ENCODE measurements at places on chromosomes 4 and X.

GRCh38 chr4:176753049-176753448 lies 39.7 kb downstream of the VEGFC start:
- no peak for DNase-seq

DNA sequence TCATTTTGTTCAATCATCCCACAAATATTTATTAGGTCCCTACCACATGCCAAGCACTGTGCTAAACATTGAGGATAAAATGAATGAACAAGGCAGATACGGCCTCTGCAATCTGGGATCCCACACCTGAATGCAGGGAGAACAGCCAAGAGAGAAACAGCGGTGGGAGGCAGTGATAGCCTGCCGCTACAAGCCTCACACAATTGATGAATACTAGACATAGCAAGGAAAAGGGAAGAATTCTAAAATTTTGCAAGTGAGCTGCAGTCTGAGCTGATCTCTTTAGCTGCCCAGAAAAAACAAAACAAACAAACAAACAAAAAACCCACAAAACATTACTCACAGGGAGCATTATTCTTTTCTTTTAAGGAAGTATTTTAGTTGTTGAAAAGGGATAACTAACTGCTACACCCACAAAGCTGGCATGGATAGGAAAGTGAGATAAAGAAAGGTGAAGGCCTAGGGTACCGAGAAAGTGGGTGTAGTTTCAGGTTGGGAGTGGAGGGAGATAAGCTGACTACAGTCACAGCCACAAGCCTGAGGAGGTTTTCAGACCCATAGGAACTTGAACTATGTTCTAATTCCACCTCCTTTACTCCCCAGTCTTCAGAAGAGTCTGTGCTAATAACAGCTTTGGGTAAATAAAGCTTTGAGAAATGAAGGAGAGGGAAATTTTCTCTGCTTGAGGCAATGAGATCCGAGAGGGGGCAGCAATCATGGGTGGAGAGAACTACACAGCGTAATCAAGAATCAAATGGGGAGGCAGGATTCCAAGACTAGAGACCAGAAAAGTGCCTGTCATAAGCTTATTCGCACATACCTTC lies 85.4 kb downstream of the SH3RF1 start:
- DNase-seq, result no peak

- DNase-seq, result no peak
Observed at GRCh38 chr4:8156617-8157016, 2.0 kb downstream of the ABLIM2 start.

GRCh38 chr4:119579823-119580222 lies 48.8 kb downstream of the PDE5A start:
- no peak for DNase-seq

DNA sequence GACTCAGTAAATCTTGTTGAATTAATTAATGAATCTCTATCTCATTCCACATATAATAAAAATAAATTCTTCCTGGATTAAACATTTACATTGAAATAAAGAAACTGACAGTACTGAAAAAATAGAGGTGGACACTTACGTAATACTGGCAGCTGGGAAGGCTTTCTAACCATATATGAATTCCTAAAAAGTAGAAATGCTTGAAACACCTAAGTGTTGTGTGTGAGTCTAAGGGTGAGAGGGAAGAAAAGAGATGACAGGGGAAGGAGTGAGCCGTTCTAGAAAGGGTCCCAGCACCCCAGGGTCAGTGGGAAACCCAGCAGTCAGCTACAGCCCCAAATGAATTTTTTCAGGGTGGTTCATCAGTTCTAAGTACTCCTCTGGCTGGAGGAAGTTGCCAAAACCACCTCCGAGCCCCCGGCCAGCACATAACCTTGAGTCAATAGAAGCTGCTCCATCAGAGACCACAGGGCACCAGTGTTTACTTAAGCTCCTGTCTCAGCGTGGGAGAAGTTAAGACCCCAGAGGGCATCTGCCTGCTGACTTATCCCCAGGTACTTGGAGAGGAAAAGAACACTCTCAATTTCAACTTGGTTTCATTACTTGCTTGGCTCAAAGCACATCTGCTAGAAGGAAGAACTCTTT lies 18.3 kb downstream of the GAB3 start:
- no peak for DNase-seq

- no peak for DNase-seq
Observed at GRCh38 chr4:7387925-7388324, 46.8 kb downstream of the PSAPL1 start.

GRCh38 chr4:147362938-147363337 lies 118.0 kb upstream of the EDNRA start:
- DNase-seq, result no peak

- no peak for DNase-seq
Observed at GRCh38 chrX:134933911-134934310, 56.9 kb upstream of the SMIM10 start.

GRCh38 chrX:150239946-150240642 lies 123.0 kb upstream of the MAMLD1 start:
- DNase-seq, result no peak

GRCh38 chrX:39762266-39762841 lies 335.4 kb downstream of the BCOR start:
- DNase-seq, result no peak

Data from stimulated activated CD8-positive, alpha-beta memory T cell treated with anti-CD3 and anti-CD28 coated beads, Interleukin-7, amount 100 ng/mL, for 1 hour (primary cell).